Thymus (tissue), 14 donors: ENCODE measurements at places on chromosomes 12 and 14. TPM values are rescaled to one million over a fixed set of nuclear protein-coding genes. Genes with fewer than 3 reads are reported as not detected.

- H3K4me1 ChIP-seq, result no peaks in the 10 kb centered on the region
- H3K4me3 ChIP-seq, result no peak overlapping the region
- H3K27ac ChIP-seq, result no peak overlapping the region
These were observed 341.0 kb upstream of the TMEM132C start for GRCh38 chr12:127925971-127926370.

DNA sequence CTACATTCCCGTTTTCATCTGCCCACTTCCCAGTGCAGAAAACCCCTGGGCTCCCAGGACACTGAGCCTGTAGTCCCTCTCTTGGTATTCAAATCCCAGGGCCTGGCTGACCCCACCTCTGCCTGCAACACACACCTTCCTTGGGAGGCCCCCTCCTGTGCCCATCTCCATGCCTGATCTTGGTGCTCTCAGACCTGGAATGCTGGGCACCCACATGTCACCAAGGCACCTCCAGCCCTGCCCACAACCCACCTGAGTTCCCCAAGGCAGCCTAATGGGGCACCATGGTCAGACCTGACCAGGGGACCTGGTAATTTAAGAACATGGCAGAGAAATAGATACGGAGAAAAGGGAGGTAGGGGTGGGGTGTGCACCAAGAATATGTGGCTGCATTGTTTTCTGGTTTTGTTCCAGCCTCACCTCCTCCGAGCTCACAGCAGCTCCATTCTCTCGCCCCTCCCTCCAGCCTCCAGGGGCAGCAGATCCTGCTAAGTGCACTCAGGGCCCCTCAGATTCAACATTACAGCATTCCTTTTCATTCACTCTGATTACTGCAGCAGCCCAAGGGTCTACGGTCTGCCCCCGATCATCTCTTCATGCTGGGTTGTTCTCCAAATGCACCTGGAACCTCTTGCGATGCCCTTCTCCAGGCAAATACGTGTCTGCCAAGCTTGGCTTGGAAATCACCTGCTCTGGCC lies 9.2 kb upstream of the HSP90AA1 start:
- no peak for DNase-seq
- no peaks in the 10 kb centered on the region for H3K4me1 ChIP-seq
- no peaks in the 10 kb centered on the region for H3K36me3 ChIP-seq
- no peak overlapping the region for H3K27ac ChIP-seq
- H3K4me3 ChIP-seq, result no peak overlapping the region

DNA sequence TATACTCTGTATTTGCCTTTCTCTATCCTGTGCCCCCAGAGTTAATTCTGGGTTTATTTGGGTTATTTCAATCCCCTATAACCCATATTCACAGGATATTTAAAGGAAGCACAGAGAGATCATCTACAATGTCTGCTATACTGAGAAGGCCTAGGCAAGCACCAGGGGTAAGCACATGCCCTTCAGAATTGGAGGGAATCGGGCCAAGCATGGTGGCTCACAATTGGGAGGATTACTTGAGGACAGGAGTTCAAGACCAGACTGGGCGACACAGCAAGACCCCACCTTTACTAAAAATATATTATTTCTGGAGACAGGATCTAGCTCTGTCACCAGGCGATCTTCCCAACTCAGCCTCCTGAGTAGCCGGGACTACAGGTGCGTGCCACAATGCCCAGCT lies 11.3 kb downstream of the FOXN3 start:
- no peaks in the 10 kb centered on the region for H3K27me3 ChIP-seq
- H3K4me1 ChIP-seq, result peaks cover 40% of the 10 kb centered on the region
- H3K4me3 ChIP-seq, result no peak overlapping the region

GRCh38 chr14:69038455-69039287 lies 59.6 kb upstream of the ACTN1 start:
- H3K4me3 ChIP-seq, result no peak overlapping the region
- no peak for DNase-seq
- no peak overlapping the region for H3K27ac ChIP-seq
- peaks cover 4% of the 10 kb centered on the region for H3K4me1 ChIP-seq
- no peaks in the 10 kb centered on the region for H3K27me3 ChIP-seq

The C1S gene
- total RNA-seq, result 74.2 TPM
